MG63 (cell line): ENCODE measurements at places on chromosomes 13 and 19. TPM values are rescaled to one million over a fixed set of nuclear protein-coding genes. Genes with fewer than 3 reads are reported as not detected.

CYP2A7 gene
- total RNA-seq, result not detected in 2 replicates

- DNase-seq, result no peak
Observed at GRCh38 chr13:113091211-113091771, 14.3 kb upstream of the F7 start.

GRCh38 chr13:66751691-66752090 lies 478.4 kb downstream of the PCDH9 start:
- DNase-seq, result no peak

DENND1C gene
- total RNA-seq, result not detected in 2 replicates

CAMSAP3 gene
- 0.56 and 0.89 TPM in 2 replicates for total RNA-seq

DNA sequence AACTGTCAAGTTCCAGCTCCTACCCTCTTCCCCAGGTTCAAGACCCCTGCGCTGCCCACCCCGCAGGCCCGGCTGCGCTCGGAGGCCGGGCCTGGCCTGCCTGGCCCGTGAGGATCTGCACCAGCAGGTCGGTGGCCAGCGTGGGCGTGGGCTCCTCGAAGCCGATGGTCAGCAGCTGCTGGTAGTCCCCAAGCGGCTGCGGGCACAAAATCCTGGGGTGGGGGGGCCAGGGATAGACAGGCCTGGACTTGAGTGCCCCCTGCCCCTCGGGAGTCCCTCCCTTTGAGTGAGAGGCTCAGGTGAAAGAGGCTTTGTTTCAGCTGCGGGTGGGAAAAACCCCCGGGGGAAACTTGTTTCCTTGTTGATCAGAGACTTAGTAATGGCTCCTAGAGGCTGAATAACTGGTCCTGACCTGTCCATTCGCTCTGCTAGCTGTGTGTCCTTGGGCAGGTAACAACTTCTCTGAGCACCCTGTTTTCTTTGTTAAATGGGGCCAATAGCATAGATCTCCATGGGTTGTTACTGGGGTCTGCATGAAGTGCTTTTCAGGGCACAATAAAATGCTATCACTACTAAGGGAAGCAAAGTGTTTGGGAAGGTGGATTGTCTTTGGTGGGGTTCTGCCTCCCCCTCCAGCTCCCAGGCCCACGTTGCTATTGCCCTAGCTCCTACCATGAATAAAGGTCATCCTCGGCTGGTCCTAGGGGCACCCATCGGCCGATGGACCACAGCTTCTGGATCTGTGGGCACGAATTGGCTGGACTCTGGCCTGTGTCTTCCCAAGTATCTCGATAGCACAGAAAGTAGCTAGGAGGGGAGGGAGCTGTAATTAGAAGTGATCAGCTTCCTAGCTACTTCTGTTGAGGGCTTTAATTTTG lies 3.5 kb downstream of the C19orf67 start:
- DNase-seq, result peak; percentile 51

C13orf42 gene
- total RNA-seq, result not detected in 2 replicates

GRCh38 chr13:21964686-21965085 lies 293.8 kb downstream of the FGF9 start:
- DNase-seq, result peak; percentile 67

- no peak for DNase-seq
Observed at GRCh38 chr19:6743714-6744380, 4.4 kb downstream of the TRIP10 start.

- no peak for DNase-seq
Observed at GRCh38 chr13:40026741-40027140, 371.3 kb downstream of the COG6 start.
